ENCODE measurements at places on chromosomes 13 and 19.

GRCh38 chr13:46131705-46132104 lies 26.9 kb upstream of the CPB2 start:
- no peak for DNase-seq

- DNase-seq: no peak
These were observed 42.5 kb downstream of the IRS2 start for GRCh38 chr13:109743706-109744453.

- DNase-seq: no peak
These were observed 15.6 kb upstream of the DHRS12 start for GRCh38 chr13:51819544-51819943.

DNA sequence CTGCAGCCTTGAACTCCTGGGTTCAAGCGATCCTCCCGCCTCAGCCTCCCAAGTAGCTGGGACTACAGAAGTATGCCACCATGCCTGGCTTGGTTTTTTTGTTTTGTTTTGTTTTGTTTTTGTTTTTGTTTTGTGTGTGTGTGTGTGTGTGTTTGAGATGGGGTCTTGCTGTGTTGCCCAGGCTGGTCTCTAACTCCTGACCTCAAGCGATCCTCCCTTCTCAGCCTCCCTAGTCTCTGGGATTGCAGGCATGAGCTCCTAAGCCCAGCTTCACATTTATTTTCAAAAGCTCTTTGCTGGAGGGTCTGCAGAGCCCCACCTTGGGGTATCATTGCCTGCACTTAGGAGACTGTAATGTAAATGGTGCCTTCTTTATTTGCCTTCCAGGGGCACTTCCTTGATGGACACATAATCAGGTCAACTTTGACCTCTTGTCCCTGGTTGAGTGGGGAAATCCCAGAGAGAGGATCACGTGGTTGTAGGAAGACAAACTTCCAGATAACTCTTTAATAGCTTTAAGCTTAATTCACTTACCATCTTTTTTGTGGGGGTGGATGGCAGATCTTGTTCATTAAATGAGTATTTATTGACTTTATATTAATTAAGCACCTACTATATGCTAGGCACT lies 72.9 kb upstream of the NPAS1 start:
- no peak for DNase-seq

DNA sequence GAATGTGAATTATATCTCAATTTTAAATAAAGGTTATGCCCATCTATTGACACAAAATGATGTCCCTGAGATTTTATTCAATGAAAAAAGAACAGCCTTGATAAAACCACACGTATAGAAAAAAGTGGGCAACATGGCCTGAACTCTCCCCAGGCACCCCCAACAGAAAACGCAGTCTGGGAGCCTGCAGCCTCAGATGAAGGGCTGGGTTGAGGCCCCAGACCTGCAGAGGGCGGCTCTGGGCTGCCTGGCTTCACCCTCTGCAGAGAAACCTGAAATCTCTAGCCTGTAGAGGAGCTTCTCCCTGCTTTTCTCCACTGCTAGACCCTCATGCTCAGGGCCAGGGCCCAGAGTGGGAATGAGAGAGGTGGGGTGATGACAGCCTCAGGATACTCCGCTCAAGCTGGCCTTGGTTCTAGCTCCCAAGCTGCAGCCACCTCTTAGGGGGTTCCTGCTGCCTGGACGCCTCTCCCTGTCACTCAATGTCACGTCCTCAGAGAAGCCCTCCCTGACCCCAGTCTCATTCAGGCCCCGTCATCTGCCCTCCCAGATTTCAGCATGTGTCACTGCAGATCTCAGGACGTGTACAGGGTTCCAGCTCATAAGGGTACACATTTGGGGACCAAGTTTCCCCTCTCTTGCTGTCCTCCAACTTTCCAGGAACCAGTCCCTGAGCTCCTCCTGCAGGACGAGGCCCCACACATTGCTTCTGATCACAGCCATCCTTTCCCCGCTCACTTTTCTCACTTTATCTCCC lies 1.8 kb downstream of the MBD3 start:
- DNase-seq: peak; percentile 40

GRCh38 chr13:34214686-34215085 lies 396.7 kb downstream of the RFC3 start:
- peak; percentile 2 for DNase-seq

DNA sequence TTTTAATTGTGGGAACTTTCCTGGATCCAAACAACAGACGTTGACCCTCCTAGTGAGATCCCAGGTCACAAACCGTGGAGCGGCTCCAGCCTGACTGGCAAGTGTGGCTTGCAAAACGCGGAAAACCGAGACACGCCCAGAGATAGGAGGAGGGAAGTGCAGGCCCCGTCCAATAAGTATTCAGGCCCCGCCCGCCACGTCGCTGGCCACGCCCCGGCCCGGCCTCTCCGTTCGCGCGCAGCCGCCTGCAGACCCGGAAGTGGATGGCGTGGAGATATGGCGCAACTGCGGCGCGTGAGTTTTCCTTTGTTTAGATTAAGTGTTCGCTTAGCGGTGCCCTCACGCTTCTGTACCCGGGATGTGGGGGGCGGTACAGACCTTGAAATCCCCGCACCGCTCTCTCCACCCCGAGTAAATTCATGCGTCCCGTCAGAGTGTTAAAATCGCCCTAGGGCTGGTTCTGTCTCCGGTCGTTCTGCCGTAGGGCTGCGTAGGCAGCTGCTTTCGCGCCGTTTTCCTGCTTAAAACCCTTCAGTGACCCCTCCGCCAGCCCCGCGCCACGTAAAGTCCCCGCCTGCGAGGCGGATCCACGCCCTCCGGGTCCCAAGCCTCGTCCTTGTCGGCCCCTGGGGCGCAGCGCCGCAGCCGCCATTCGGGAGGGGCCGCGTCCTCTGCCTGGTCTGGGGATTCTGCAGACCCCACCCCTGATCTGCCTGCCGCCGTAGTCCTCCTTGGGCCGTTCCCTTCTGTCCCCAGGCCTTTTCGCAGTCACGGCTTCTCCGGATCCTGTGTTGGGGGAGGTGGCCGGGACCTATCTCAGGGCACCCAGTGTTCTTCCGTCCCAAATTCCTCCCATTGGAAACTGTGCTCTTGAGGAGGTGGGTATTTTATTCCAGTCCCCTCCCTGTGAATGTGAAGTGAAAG lies at the start of gene ZNF766:
Gene ZNF766 (plus strand): TSS at position 250 of the 924 bp plus-strand sequence. CDS start 27 bp downstream, at position 277.
- peak; percentile 99 for DNase-seq

DNA sequence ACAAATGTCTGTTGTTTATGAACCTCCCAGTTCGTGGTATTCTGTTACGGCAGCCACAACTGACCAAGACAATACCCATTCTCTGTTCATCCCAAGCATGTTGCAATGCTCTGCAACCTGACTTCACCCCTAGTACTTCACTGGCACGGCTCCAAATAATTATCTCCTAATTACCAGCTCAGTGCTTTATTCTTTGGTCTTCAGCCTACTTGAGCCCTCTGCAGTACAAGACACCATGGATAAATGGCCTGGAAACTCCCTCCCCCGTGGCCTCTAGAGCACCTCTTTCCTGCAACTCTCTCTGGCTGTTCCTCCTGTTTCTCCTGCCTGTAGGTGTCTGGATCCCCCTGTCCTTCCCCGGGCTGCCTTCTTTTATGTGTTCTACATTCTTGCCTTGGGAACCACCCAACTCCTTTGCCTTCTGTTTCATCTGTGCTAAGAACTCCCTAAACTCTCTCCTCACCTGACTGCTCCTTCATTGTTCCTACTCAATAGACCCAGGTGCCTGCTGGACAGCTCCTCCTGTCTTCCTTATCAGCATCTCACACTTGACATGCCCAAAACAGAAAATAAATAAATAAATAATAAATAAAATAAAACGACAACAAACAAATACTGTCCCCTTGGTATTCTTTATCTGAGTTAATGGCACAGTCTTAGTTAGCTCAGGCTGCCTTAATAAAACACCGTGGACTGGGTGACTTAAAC lies 200.4 kb upstream of the IPO5 start:
- no peak for DNase-seq

GRCh38 chr19:10339380-10339960 lies at the start of gene ICAM3:
TSS of gene ICAM3 (minus strand) at chr19:10339624. CDS start at chr19:10339614, 10 bp downstream.
- no peak for DNase-seq

DNA sequence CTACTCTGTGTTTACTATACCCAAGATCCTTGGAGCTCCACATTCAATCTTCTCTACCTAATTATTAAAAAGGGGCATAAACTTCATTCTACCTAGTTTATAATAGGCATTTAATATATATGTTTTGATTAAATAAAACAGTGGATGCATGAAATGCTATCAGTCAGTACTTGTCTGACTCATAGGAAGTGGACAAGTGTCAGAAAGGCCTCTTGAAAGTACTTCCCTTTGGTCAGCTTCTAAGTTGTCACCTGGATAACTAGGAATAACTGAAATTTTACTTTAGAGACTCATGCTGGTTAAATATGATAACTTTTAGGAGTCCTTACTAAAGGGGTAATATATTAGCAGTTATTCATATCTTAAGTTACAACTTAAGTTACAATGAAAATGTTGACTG lies 329.8 kb downstream of the KLF5 start:
- DNase-seq: no peak

DNA sequence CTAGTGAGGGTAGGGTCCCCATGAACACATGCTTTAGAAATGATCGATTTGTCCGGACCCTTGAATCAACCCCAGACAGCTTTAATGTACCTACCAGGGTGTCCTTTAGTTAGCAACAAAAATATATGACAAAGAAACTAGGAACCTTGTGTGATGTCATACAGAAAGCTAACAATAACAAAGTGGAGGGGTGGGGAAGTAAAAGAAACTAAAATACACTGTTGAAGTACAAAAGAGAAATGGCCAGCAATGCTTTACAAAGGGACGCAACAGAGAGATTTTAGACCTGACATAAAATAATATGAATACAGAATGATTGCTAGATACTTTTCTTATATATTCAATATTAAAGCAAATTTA lies 40.0 kb downstream of the DZIP1 start:
- DNase-seq: no peak

DNA sequence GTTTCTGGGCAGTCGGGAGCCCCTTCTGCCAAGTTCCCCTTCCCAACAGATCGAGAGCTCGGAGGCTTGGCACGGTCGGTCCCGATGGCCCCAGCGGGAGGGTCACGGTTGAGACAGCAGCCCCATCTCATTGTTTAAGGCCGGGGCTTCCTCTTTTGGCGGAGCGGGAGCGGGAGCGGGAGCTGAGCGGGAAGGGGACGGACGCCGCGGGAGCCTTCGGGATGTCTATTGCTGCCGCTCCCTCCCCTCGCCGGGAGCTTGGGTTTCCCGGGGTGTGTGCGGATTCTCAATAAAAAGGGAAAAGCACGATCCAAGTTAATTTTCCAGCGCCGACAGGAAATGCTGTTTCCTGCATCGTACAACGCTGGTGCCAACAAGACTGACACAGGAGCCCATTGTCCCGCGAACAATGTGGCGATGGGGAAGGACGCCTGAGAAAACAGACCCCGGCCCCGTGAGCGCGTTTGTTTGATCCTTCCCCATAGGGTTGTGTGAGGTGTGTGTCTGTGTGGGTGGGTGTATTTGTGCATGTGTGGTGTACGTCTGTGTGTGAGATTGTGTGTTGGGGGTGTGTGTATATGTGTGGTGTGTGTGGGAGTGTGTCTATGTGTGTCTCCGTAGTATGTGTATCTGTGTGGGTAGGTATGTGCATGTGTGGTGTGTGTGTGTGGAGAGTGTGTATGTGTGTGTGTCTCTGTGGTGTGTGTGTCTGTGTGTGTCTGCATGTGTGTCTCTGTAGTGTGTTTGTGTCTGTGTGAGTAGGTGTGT lies 36.3 kb upstream of the FLT1 start:
- DNase-seq: no peak

- DNase-seq: no peak
These were observed 18.7 kb upstream of the AURKC start for GRCh38 chr19:57212109-57212508.

DNA sequence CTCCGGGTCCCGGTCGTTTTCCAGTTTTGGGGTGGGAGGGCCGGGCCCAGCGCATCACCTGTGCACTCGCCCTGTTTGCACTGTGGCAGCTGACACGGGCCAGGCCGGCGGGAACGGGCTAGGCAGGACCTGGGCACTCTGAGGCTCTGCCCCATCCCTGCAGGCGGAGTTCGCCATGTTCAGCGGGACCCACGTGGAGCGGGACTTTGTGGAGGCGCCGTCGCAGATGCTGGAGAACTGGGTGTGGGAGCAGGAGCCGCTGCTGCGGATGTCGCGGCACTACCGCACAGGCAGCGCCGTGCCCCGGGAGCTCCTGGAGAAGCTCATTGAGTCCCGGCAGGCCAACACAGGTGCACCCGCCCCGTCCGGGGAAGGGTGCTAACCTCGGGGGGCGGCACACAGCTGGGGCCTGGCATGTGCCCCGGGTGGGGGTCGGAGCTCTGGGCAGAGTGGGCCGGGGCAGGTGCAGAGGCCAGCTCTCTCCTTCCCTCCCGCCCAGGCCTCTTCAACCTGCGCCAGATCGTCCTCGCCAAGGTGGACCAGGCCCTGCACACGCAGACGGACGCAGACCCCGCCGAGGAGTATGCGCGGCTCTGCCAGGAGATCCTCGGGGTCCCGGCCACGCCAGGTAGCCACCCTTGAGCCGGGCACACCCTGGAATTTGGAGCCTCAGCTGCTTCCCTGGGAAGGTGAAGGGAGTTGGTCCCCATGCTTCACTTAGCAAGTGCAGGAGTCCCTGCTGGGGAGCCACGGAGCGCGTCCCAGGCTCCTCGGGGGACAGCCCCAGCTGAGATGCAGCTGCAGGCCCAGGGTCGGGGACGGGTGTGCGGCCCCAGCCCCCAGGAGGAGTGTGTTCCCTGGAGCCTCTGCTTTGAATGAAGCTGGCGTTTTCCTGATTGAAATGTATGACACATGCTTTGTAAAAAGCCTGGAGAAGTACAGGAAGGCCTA lies 9.3 kb upstream of the ZNF554 start:
- no peak for DNase-seq

DNA sequence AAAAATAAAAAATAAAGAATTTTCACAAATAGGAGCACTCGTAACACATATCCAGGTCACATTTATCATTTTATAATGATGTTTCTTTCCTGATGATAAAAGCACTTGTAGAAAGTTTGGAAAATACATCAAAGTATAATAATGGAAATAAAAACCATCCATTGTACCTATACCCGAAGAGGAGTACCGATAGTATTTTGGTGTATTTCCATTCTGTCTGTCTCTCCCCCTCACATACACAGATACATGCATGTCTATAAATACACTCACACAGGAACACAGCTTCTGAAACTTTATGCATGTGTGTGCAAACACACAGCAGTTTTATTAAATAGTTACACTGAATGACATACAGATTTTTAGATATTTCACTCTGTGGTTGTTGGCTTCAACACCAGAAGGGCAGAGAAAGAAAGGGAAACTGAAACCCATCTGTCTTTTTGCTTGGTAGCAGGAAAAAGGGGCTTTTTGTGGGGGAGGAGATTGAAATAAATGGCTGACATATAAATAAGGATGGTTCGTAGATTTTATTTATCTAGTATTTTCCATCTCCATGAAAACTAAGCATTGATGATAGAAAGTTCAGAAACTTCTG lies 114.8 kb downstream of the LRCH1 start:
- DNase-seq: peak; percentile 73

DNA sequence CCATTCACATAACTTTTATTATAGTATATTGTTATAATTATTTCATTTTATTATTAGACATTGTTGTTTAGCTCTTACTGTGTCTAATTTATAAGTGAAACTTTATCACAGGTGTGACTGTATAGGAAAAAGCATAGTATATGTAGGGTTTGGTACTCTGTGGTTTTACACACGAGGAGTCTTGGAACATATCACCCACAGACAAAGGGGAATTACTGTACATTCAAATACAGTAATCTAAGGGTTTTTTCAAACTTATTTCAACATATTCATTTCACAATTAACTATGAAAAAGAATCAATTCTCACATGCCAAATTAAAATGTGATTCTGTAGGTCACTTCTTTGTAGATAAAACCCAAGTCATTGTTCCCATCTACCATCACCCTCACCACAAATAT lies 46.0 kb downstream of the RBM26 start:
- no peak for DNase-seq

All from OCI-M1 (cell line).